ENCODE measurements at places on chromosomes 5 and 9.

- DNase-seq = no peak
Observed at GRCh38 chr9:91154686-91155085, 207.0 kb downstream of the AUH start.

DNA sequence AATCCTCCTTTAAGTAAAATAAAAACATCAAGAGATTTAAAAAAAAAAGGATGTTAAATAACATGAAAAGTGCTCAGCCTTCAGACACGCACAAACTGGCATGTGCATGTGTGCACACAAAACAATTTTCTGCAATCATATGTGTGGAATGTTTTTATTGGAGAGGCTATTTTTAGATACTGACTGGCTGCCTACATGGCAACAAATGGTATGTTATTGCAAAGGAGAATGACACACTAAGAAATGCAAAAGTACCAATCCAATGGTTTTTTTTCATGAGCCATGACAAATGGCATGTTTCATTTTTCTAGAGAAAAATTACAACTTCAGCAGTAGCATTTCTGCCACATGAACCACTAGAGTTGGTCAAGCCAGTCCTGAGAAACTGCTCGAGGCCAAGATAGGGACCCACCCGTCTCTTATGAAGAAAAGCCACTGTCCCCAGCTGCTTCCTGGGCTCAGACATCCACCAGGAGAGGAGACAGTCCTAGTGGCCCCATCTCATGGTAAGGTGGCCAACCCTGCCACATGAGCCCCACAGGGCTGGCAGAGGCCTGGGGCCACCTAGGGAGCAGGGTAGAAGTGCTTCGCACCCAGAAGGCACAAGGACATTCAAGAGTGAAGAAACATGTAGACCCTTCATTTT lies 116.4 kb downstream of the MYO10 start:
- DNase-seq = no peak

- no peak for DNase-seq
Observed at GRCh38 chr9:127004946-127005769, 90.6 kb downstream of the RALGPS1 start.

DNA sequence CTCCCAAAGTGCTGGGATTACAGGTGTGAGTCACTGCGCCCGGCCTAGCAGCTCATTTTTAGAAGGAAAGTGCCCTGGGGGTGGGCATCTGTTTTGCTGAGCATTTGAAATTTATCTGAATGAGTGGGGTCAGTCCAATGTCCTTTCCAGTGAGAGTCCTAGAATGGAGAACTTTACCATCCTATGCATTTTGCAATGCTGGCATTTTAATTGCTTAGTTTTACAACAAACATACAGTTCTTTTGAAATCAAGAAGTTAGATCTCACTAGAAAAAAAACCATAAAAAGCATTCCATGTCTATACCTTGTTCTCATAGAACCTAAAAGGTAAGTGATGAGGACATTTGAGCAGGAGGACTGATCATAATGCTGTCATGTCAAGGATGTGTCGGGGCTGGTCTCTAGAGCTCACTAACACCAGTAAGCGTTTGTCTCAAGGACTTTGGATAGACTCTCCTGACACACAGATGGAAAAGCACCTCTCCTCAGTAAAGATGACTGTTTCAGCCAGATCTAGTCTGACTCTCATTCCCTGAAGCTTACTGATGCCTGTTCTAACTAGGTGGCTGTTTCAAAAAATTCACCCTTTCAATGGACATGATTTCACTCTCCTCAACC lies 83.9 kb downstream of the DCP2 start:
- DNase-seq = no peak

- DNase-seq = no peak
Observed at GRCh38 chr9:96152550-96152949, 149.4 kb downstream of the HSD17B3 start.

DNA sequence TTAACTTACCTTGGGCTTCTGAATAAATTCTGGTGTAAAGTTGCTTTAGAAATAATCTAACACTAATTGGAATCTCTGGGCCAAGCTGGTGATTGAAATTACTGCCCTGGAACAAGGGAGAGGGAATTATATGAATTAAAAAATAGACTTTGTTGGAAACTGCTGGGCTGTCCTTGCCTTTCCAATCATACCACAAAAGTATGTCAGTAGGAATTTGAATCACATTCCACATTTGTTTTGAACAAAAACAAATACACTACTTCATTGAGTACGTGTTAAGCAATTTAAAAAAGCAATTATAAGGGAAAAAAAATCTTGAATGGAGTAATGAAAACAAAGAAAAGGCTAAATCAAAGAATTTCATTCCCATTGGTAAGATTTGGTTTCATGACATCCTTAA lies 102.5 kb upstream of the SREK1 start:
- DNase-seq = no peak

DNA sequence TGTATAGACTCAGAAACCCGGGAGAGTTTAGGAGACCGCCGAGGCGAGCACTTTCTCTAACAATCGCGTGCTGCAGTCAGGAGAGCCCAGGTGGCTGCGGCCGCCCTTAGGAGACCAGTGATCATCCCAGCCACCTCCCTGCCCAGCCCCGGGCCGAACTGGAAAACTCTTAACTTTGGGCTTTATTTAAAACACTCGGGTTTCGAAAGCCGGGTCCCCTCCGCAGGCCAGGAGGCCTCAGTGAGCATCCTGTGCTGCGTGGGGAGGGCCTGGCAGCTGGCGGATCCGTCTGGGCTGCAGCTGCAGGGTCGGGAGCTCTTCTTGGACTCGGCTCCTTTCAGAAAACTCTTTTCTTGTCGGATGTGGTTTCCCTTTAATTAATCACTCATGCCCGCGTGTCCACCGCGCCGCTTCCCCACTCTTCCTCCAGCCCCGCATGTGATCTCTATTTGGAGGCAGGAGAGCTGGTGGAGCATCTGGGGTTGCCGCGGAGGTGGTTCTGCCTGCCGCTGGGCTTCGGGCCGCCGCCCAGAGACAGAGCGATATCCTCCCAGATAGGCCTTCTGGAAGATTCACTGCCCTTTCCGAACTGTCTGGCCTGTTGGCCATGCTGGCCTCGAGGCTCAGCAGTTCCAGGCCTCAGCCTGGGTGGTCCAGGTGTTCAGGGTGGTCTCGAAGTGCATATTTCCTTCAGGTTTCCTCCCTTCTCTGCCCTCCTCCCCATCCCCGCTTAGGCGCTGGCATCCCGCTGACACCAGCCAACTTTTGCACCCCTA lies 59.5 kb downstream of the TMEM174 start:
- DNase-seq = peak; percentile 39

- no peak for DNase-seq
Observed at GRCh38 chr5:25295067-25295466, 650.3 kb upstream of the CDH10 start.

DNA sequence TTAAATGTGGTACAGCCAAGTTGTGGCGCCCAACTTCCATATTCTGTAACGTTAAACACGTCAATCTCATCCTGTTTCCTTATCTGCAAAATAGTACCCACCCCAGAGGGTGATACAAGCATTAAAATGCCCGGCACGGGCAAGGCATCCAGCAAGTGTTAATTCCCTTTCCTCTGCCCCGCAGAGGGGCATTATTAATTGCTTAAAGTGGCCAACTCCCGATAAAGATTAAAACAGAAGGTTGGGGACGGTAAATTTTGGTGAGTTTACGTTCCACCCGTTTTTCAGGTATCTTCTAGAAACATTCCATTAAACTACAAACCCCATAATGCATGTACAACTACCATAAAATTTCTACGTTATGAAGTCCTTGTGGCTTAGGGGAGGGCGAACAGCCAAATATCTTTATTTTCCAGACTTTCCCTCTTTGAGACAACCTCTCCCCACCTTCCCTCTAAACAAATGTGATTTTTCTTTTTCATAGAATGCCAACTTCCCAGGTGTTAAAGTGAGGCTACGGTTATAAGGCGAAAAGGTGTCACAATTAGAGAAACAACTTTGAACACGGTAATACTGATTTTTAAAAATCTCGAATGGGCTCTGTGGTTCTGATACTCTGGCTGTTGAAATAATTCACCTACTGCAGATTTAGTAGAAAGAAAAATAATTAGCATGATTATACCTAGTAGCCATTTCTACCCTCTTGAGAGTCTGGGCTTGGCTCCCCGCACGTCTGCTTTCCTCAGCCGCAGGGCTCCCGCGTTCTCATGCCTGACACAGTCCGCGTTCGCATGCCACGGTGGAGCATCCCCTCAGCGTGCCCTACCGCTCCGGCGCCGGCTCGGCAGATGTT lies 1.2 kb upstream of the GPBP1 start:
- DNase-seq = no peak

GRCh38 chr5:151678713-151679112 lies 8.0 kb downstream of the SPARC start:
- DNase-seq = no peak

DNA sequence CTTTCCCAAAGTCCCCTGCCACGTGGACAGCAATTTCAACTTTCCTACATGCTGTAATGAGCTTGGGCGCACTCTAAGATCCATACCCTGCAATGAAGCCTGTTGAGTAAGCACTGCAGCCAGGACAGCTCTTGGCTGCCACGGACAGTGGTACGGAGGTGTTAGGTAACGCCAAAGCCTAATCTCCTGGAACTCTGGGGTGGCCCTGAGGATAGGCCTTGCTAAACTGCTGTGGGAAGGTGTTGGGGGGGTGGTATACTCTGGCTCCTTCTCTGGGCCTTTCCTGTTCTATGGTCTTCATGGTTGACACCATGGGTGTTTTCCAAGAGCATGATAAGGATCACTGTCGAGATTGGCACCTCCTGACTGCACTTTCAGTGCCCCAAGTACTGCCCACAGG lies 66.4 kb upstream of the PITX1 start:
- no peak for DNase-seq

GRCh38 chr9:82722051-82722450 lies 340.9 kb downstream of the RASEF start:
- no peak for DNase-seq

DNA sequence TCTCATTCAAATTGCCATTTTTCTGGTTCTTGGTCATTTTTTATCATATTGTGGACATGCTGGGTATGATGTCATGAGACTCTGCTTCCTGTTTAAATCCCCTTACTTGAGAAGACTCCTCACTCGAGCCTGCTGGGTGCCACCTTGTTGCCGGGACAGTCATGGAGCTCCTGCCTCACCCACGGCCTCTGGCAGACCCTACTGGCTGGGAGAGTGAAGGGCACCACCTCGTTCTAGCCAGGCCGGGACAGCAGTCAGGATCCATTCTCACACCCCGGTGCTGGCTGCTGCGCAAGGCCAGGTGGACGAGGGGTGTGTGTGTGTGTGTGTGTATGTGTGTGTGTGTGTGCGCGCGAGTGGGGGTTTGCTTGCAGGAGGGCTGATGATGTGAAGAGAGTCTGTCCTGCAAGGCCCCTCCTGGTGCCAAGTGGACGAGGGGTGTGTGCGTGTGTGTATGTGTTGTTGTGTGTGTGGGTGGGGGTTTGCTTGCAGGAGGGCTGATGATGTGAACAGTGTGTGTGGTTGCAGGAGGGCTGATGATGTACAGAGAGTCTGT lies 4.4 kb downstream of the CEP72 start:
- no peak for DNase-seq

GRCh38 chr5:125232779-125233230 lies 486.4 kb upstream of the ZNF608 start:
- no peak for DNase-seq
